ENCODE measurements at places on chromosomes 5 and 9.
A peak's percentile ranks its signal among the peaks of the same experiment; 100 is the strongest.

DNA sequence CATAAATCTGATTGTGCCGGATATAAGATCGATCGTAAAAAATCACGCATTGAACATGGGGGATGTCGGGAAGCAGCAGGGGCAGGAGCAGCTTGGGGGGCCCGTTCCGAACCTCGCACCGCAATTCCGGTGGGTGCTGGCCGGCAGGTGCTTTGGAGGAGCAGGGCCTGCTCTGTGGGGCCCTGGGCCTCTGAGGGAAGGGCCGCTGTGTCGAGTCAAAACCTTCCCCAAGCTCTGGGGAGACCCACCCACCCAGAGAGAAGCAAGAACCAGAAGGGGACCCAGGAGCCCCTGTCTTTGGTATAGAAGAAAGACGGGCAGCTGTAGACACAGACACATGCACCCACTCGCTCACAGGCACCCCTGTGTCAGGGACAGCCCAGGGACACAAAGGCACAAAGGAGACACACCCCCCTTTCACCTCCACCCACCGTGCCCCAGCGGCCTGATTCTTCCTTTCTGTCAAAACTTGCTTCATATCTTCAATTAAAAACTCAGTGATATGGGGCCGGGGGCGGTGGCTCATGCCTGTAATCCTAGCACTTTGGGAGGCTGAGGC lies 49.4 kb upstream of the ZBTB43 start:
- no peak for DNase-seq

GRCh38 chr5:142758062-142758795 lies 11.9 kb upstream of the ARHGAP26 start:
- no peak for DNase-seq

GRCh38 chr9:16512281-16512680 lies 358.2 kb downstream of the BNC2 start:
- no peak for DNase-seq

DNA sequence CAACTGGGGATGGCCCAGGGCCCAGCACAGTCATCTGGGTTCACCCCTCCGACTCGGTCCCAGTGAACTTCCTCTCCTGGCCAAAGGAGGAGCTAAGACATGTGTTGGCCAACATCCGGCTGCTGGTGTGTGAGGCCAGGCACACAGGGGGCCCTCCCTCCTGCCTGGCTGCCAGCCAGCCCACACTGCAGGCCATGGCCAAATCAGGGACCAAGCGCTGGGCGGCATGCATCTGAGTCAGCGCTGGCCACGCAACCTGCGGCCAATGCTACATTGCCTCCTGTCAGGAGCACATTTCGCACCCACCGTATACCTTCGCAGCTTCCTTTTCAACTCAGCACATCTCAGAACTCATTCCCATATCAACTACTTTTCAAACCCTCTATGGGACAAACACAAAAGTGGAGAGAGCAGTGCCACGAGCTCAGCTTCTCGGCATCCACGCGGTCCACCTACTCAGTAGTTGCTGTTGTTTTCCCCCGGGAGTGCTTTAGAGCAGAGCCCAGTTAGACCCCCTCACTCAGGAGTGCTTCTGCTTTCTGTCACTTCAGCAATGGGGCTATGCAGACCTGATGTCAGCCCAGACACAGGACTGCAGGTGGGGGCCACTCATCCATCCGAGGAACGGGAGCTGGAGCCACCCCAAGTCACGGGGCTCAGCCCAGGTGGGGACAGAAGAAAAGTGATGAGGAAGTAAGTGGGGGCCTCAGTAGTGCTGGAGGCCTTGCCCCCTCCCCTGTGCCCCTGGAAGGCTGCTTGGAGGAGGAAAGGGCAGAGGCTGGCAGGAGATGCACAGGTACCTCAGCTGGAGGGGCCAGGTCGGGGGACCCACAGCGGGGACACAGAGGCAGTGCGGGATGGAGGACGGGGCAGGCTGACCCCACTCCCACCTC lies 13.9 kb downstream of the NINJ1 start:
- DNase-seq: no peak

DNA sequence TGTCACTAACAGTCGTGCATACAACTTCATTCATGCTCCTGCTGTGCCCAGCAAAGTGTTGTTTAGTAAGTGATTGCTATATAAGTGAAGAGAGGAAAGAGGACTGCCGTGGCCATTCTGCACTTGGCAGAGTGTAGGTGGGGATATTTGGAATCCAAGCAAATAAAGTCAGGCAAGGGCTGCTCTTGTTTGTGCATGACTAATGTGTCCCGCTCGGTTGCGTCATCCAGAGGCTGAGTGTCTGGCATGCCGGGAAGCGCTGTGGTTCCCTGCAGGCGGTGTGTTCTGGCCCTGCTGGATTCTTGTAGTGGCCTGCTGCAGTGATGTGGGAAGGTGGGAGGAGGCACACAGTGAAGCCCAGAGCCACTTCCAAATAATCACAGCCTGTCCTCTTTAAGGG lies 136.9 kb upstream of the ANKH start:
- peak; percentile 90 for DNase-seq

DNA sequence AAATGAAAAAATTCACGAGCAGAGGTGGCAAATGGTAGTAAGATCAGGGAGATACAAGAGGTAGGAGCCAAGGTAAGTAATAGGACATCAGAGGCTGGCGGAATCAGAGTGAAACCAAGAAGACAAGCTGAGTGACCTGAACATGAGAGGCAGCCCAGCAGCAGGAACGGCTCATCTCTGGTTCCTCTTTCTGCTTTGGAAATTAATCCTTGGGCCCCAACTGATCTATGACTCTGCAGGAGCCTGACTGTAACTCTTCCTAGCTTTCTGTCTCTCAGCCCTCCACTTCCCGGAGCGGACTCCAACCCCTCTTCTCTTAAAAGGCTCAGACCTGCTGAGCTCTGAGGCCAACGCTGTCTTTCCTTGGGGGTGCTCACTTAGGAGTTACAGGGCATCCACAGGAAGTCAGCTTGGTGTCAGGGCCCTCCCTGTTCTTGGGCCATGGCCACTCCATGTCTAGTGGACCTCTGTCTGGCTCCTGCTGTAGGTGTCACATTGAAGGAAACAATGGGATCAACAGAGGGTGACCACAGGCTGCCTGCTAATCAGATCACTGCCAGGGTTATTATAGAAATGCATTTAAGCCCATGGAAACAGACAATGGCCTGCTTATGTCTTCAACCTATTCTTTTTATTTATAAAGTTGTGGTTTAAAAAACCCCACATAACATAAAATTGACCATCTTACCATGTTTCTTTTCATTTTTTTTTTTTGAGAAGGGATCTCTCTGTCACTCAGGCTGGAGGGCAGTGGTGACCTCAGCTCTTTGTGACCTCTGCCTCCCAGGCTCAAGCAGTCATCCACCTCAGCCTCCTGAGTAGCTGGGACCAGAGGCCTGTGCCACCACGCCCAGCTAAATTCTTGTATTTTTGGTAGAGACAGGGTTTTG lies 22.5 kb upstream of the SHB start:
- no peak for DNase-seq

GRCh38 chr5:83919071-83920041 lies 198.7 kb upstream of the HAPLN1 start:
- DNase-seq: no peak

GRCh38 chr9:130333041-130333711 lies 67.6 kb downstream of the HMCN2 start:
- no peak for DNase-seq

- DNase-seq: no peak
Observed at GRCh38 chr5:135724617-135725016, 109.8 kb upstream of the SLC25A48 start.

DNA sequence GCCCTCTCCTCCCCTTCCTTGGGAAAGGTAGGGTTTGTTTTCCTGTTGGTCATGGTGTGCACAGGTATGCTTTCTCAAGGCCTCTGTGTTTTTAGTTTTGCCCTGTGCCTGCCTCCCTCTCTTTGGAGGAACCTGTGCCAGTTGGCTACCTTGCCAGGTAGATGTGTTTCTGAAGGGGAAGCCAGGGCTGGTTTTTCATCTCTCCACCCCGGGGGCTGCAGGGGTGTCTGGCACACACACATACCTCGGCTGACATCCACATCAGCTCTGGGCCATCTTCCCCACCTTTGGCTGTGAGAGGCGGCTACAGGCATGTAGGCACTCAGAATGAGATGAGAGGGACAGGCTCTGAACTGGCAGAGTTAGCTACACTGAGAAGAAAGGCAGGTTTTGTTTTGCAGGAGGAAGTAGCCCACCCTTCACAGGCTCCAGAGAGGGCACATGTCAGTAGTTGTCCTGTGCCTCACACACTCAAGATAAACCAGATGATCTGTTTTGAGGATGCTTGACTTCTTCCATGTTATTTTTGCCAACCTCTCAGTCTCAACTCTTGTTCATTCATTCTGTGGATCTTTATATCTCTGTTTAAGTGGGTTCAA lies 9.7 kb downstream of the RGMB start:
- DNase-seq: no peak
